ENCODE measurements at places on chromosomes 11 and 22.

GRCh38 chr11:60175860-60176275, 7.0 kb downstream of the MS4A6A start:
- DNase-seq, result no peak

DNA sequence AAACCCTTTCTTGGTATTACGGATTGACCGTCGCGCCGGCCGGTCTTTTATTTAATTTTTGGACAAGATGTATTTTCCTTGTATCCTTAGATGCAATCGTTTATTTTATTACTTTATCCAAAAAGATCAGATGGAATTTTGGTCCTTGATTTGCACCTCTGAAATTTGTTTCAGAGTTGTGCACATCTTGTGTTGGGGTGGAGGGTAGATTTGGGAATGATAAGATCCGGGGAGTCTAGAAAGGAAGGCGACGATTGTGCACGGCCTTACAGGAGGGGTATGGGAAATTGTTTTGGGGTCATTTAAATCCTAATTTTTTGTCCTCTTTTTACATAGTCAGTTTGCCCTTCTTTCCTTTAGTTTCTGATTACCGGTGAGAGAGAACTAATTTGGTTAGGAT, 1.4 kb downstream of the KDM2A start:
- no peak for DNase-seq

- DNase-seq, result peak; percentile 28
Observed at GRCh38 chr11:59755701-59756557, 753 bp downstream of the STX3 start.

- DNase-seq, result no peak
Observed at GRCh38 chr22:47133061-47133969, 370.9 kb downstream of the TBC1D22A start.

DNA sequence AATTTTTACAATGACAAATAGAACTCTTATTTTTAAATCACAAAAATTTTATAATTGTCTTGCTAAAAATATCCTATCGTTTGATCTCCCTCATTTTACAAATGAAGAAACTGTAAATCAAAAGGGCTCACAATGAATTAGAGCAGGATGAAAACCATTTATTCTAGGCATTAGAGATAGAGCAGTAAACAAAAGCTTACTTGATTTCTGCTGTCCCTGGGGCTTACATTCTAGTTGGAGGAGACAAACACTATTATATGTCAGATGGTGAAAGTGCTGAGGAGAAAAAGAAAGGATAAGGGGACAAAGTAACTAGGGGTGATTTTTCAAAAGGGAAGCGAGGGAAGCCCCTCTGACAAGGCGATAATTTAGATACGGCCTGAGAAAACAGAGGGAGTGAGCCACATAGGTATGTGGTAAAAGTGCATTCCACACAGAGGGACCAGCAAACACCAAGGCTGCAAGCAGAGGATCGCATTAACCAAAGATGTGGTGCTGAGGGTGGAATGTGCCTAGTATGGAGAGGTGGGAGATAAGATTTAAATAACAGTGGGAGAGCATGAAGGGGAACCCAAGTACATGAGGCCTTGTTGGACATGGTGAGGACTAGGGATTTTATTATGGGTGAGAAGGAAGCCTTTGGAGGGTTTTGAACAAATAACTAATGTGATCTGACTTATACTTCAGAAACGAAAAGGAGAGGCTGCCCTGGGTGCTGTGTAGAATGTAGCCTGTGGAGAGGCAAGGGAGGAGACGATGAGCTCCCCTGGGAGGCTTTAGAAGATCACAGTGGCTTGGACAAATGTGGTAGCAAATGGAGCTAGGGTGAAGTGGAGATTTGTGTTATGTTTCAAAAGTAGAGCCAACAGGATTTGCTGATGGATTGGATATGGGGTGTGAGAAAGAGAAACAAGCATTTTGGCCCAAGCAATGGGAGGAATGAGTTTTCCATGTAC, 62.1 kb downstream of the PDHX start:
- no peak for DNase-seq

GRCh38 chr22:40156001-40156516, 21.7 kb upstream of the TNRC6B start:
- no peak for DNase-seq

DNA sequence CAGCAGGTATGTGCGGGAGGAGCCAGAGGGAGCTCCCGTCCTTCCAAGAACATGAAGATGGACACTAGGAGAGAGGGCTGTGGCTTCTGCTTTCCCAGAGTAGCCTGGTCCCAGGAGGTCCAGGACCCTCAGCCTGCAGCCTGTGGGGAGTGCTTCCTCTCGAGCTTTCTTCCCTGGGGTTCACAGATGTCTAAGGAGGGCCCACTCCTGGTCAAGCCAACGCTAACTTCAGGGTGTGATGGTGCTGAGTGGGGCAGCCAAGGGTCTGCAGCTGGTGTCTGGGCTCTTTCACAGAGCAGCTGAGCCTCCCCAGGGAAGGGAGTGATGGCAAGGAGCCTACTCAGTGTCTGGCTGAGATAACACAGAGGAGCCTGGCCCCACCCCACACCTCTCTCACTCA, 3.3 kb downstream of the POU2F3 start:
- DNase-seq, result no peak

- no peak for DNase-seq
Observed at GRCh38 chr11:102553835-102554282, 23.3 kb upstream of the MMP7 start.

GRCh38 chr11:128552783-128553661, 34.3 kb downstream of the ETS1 start:
- peak; percentile 38 for DNase-seq

DNA sequence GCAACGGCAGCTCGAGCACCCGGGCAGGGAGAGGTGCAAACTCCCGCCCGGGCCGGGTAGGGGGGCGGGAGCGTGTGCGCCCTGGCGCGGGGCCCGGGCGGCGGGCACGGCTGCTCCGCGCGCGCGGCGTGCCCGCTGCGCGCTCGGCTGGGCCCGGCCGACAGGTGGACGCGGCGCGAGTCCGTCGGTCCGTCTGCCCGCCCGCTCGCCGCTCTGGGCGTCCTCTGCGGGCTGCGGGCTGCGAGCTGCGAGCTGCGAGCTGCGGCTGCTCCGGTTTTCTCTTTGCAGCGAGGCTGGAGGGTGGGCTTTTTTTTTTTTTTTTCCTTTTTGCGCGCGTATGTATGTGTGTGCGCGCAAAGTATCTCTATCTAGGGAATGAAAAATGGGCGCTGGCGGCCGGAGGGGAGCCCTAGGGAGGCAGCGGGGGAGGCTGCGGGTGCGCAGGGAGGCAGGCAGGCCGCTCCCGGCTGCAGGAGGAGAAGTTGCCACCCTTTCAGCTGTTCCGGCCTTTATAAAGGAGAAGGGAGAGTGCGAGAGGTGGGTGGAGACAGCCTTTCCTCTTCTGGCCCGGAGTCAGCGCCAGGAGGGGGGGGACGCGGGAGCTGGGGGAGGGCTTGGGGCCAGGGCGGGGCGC, at the start of gene PDGFB:
Gene PDGFB (minus strand): TSS at position 487 of the 634 bp plus-strand sequence. CDS start 1,019 bp downstream, outside the sequence.
- DNase-seq, result no peak

DNA sequence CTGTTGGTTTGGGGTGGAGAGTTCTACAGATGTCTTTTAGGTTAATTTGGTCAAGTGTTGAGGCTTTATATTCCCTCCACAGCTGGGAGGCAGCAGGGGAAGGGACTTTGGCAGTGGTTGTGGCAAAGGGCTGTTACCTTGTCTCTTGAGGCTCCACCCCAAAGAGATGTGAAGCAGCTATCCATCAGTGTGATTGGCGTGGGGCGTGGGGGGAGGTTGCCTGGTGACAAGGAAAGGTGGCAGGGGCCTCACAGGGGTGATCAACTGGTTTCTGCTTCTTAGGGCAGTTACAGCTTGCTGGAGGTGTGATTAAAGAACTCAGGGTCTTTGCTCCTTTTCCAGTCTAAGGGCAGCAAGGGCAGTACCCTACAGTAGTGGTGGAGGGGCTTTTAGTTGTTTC, 59.3 kb downstream of the FANCF start:
- no peak for DNase-seq

DNA sequence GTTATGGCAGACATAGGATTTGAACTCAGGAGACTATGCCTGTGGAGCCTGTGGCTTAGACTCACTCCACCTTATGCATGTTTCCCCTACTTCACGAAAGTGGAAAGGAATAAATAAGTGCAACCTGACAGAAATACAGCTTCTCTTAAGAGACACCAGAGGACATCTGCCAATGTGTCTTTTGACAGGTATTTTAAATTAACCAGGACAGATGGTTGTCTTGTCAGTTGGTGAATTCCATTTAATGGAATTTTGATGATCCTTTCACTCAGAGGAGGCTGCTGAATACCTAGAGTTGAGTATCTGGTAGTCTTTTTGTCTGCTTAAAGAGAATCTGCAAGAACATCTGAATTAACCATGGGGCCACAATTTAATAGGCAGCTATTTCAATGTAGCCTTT, 46.1 kb downstream of the NELL1 start:
- no peak for DNase-seq

GRCh38 chr22:19764636-19765476, 4.3 kb downstream of the TBX1 start:
- no peak for DNase-seq

- no peak for DNase-seq
Observed at GRCh38 chr11:1625541-1625940, 3.6 kb upstream of the KRTAP5-4 start.

DNA sequence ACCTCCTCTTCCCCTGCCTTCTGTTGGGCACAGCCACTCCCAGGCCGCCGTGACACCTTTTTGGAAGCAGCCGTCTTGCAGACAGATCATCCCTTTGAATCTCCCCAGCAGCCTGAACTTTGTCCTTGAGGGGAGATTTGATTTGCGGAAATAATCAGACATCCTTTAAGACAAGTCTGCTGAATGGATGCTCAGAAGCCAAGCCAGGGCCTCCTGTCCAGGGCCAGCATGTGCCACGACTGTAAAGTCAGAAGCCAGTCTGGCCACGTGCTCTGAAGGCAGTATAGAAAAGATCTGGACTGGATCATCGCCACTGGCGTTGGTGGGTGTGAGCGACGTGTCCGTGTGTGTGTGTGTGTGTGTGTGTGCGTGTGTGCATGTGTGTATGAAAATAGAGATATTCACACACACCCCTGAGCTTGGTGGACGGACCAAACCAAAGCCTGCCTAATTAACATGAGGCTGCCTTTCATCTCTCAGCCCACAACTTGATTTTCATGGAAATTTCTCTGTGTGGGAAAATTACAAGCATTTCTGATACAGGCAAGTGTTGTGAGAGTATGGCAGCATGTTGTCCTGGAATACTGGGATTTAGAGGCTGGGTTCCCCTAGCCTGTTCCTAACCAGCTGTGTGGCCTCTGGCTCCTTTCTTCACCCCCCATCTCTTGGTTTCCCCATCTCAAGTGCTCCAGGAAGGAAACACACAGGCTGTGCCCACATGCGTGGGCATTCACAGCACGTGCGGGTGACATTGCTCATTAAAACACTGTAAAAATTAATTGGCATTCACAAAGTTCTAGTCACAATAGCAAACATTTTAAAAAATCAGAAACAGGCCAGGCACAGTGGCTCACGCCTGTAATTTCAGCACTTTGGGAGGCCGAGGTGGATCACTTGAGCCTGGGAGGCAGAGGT, 61.8 kb upstream of the WNT7B start:
- no peak for DNase-seq

DNA sequence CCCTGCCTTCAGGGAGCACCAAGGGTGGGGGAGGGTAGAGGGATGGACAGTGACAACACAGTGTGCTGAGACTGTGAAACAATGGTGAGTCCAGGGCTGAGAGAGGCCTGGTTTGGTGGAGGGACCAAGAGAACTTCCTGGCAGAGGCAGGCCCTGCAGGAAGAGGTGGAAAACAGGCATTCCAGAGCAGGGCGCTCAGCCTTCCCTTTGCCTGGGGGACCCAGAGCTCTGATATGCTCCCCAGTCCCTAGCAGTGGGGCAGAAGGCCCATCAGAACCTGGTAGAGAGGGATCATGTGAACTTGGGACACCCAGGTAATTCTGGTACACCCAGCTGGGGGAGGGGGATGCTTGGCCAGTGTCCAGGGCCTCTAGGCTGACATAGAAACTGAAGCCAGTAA, 17.2 kb upstream of the UVRAG start:
- no peak for DNase-seq

DNA sequence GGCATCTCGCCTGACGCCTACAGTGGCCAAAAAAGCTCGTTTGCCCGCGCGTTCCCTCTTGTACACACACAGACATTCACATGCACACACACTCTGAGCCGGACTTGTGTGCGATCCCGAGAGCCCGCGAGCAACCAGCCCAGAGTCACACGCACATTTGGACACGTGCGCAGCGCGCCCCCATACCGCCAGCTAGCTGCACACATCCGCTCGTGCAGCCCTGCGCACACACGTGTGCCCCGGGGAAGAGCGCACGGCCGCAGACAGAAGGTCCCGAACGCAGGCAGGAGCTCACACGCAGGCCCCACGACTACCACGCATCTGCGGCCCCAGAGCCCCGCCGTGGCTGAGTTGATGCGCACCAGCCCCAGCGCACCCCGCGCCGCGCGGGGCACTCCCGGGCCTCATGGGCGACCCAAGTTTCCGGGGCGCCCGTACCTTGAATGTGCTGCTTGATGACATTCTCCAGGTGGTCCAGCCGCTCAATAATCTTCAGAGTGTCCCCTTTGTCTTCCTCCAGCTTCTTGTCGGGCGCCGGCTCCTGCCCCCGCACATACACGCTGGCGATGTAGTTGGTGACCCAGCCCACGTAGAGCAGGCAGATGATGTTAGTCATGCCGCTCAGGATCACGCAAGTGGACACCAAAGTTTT, 758 bp downstream of the GALNT18 start:
- no peak for DNase-seq

GRCh38 chr11:83044958-83045712, 26.6 kb downstream of the RAB30 start:
- peak; percentile 25 for DNase-seq

DNA sequence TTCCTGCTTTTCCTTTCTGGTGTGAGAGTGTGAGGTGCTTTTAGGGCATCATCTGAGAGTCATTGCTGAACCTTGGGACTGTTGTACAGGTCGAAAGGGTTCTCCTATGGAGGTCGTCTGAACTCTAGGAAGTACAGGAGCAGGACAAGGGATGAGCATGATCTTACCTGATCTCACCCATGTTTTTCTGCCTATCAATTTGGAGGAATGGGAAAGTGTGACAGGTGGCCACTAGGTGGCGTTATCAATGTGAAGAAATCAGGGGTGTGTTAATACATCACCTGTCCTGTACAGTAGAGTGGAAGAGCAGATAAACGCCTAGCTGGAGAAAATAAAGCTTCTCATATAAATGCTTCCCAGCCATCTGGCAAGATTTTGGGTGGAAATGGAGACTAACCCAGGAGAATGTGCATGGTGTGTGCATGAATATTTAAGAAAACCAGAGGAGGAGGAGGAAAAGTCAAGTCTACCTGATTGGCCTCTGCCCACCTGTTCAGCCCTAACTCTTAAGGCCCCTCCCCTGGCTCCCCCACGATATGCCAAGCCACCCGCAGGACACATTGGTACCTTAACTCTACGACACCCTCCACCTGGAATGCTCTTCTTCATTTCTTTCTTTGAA, 72.0 kb upstream of the NARS2 start:
- peak; percentile 63 for DNase-seq

- DNase-seq, result peak; percentile 74
Observed at GRCh38 chr11:6413791-6414201, 5.1 kb downstream of the APBB1 start.

GRCh38 chr22:48784701-48785503, 1042.8 kb downstream of the BRD1 start:
- no peak for DNase-seq
